K562 (cell line): ENCODE measurements at places on chromosomes 16 and 17. TPM values are rescaled to one million over a fixed set of nuclear protein-coding genes. Genes with fewer than 3 reads are reported as not detected.
A peak's percentile ranks its signal among the peaks of the same experiment; 100 is the strongest.

- no peak for DNase-seq
- no peak overlapping the region for H3K4me3 ChIP-seq
- H3K36me3 ChIP-seq, result peaks cover 96% of the 10 kb centered on the region; the same call in 2 of the 3 replicates
- no peak overlapping the region for H3K27ac ChIP-seq
- peaks cover 92% of the 10 kb centered on the region for H3K4me1 ChIP-seq
Observed at GRCh38 chr17:17815062-17815406, 21.8 kb downstream of the SREBF1 start.

GRCh38 chr16:4648917-4649316, 24.3 kb downstream of the MGRN1 start:
- H3K4me3 ChIP-seq, result no peak overlapping the region
- H3K27me3 ChIP-seq, result no peaks in the 10 kb centered on the region
- no peak for DNase-seq
- peaks cover 39% of the 10 kb centered on the region; the same call in 1 of the 3 replicates for H3K36me3 ChIP-seq

DNA sequence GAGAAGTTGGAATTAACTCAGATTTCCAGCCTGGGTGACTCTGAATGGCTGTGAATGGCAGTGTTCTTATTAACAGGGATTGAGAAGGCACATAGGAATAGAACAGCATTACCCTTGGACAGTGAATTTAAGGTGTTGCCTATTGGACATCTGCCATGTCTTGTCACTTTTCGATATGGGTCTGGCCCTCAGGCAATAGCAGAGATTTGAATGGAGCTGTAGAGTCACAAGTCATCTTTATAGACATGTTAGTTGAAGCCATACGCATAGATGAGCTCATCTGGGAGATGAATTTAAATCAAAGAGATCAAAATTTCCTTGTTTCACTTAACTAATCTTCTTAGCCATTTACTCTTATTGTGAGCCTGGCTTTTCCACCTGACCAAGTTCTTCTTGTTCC, 14.9 kb upstream of the DHRS11 start:
- DNase-seq, result no peak
- H3K27me3 ChIP-seq, result no peaks in the 10 kb centered on the region
- no peak overlapping the region for H3K27ac ChIP-seq
- peaks cover 79% of the 10 kb centered on the region for H3K36me3 ChIP-seq
- no peak overlapping the region for H3K4me3 ChIP-seq
- H3K4me1 ChIP-seq, result peaks cover 6% of the 10 kb centered on the region

The ASB16 gene
- not detected in 2 replicates for total RNA-seq

DNA sequence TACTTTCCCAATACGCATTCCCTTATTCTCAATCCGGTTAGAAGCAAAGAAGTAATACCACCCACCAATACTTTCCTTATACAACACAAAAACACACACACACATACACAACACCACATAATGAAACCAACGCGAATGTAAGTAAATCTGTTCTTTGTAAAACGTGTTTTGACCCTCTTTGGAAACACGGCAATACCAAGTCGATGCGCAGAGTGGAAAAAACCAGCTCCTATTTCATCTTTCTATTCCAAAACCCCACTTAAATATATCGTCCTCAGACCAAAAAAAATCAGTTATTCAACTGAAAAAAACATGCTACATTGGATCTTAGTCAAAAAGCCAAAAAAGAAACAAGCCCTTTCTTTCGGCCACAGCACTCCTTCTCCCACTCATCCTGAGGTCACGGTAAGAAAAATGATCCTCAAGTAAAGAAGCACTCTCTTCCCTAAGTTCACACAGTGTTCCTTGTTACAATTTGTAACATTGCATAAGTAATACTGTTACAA, 31.0 kb upstream of the ARL4D start:
- H3K4me1 ChIP-seq, result peaks cover 20% of the 10 kb centered on the region
- H3K36me3 ChIP-seq, result no peaks in the 10 kb centered on the region
- no peak for DNase-seq
- peak overlapping the region; percentile 88 for H3K27ac ChIP-seq

DNA sequence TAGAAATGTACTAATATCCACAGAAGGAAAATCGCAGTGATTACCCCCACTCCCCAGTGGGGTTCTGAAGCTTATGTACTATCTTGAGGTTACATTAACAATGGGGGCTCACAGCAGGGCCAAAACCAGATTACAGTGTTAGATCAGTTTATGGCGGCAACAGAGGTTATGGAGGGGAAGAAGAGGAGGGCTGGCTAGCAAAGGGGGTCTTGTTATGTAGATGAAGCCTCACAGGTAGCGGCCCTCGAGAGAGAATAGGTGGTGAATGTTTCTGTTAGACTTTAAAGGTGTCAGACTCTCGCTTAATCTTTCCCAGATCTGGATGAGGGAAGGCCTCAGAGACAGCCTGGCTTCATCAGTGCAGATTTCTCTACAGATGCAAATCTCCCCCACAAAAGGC, 22.2 kb downstream of the RNF112 start:
- no peak overlapping the region for H3K27ac ChIP-seq
- DNase-seq, result no peak
- H3K27me3 ChIP-seq, result no peaks in the 10 kb centered on the region
- no peaks in the 10 kb centered on the region; the same call in 1 of the 2 replicates for H3K4me1 ChIP-seq
- H3K36me3 ChIP-seq, result no peaks in the 10 kb centered on the region
- no peak overlapping the region for H3K4me3 ChIP-seq

- H3K27ac ChIP-seq, result no peak within 1 kb of the TSS
- H3K4me1 ChIP-seq, result peaks cover 26% of the 10 kb centered on the region; the same call in 2 of the 3 replicates
- H3K4me3 ChIP-seq, result no peak within 1 kb of the TSS
- DNase-seq, result no peak
Observed at GRCh38 chr17:48530887-48531272, at the start of gene HOXB1. TSS of gene HOXB1 (minus strand) at chr17:48531011. CDS start at chr17:48530904, 107 bp downstream.

The FBXO39 gene
- not detected in 2 replicates for total RNA-seq

- no peak overlapping the region for H3K27ac ChIP-seq
- H3K4me1 ChIP-seq, result peaks cover 24% of the 10 kb centered on the region; the same call in 1 of the 2 replicates
- DNase-seq, result no peak
- H3K27me3 ChIP-seq, result peaks cover 13% of the 10 kb centered on the region; the same call in 2 of the 3 replicates
- H3K4me3 ChIP-seq, result no peak overlapping the region
Observed at GRCh38 chr16:1080801-1081733, 8.5 kb downstream of the SSTR5 start.

DNA sequence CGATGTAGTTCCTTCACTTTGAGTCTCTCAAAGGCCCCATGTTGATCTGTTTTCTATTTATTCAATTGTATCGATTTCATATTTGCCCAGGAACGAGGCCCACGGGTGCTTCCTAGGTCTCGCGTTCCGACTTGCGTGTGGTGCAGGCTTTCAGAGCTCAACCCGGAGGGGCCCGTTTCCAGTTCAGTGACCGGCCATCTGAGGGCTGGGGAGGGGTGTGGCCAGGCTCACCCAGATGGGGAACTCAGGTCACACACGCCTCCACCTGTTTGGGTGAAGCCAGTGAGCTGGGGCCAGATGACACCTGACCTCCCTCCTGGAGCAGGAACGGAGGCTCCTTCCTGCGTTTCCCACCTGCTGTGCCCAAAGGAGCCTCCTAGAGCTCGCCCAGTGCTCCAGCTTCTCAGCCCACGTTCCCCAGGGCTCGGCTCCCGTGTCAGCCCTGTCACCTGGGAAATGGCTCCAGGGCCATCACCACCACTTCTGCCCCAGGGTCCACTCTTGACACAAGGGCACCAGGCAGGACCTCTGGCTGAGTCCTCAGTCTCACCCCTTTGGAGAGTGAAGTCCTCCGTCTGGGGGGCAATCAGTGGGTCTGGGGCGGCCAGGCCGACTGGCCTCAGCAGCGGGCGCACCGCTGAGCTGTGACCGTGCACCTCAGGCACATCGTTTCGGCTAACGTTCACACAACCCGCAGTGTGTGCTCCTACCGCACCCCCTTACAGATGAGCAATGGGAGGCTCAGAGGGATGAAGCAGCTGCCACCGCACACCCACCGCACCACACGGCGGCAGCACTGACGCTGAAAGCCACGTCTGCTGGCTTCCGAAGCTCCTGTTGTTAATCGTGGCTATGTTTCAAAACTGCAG, 18.0 kb downstream of the FOXF1 start:
- peaks cover 13% of the 10 kb centered on the region; the same call in 2 of the 3 replicates for H3K27me3 ChIP-seq
- H3K4me3 ChIP-seq, result no peak overlapping the region
- no peaks in the 10 kb centered on the region for H3K36me3 ChIP-seq
- DNase-seq, result no peak
- peaks cover 6% of the 10 kb centered on the region; the same call in 1 of the 2 replicates for H3K4me1 ChIP-seq

The PIMREG gene
- 13.4 and 16.0 TPM in 2 replicates for total RNA-seq

GRCh38 chr16:84839054-84839453, 19.3 kb downstream of the CRISPLD2 start:
- H3K36me3 ChIP-seq, result no peaks in the 10 kb centered on the region
- no peak overlapping the region for H3K4me3 ChIP-seq
- H3K27ac ChIP-seq, result no peak overlapping the region
- H3K27me3 ChIP-seq, result peaks cover 96% of the 10 kb centered on the region
- DNase-seq, result no peak

The CCL15 gene
- not detected in 2 replicates for total RNA-seq

DNA sequence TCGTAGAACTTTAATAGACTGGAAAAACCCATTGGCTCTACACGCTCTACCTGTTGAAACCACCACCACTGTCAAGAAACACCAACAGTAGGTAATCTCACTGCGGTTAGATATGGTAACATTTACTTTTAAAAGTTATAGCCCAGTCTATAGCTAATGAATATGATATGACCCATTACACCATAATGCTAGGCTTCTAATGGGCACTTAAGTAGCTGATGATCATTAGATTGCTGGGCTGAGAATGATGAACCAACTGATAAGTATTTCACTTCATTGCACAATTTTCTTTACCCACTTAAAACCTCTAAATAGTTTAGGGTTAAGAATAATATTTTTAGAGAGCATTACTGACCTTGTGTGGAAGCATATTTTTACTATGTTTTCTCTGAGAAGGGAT, 788.9 kb upstream of the CA10 start:
- H3K36me3 ChIP-seq, result no peaks in the 10 kb centered on the region
- no peaks in the 10 kb centered on the region for H3K27me3 ChIP-seq
- DNase-seq, result no peak
- H3K4me3 ChIP-seq, result no peak overlapping the region

- no peaks in the 10 kb centered on the region; the same call in 2 of the 3 replicates for H3K36me3 ChIP-seq
- H3K4me3 ChIP-seq, result no peak overlapping the region
- DNase-seq, result no peak
- H3K4me1 ChIP-seq, result peaks cover 38% of the 10 kb centered on the region
Observed at GRCh38 chr17:47200325-47200664, 8.9 kb upstream of the MYL4 start.

GRCh38 chr17:17188586-17188985, 17.5 kb downstream of the PLD6 start:
- H3K4me3 ChIP-seq, result no peak overlapping the region
- no peaks in the 10 kb centered on the region for H3K27me3 ChIP-seq
- peaks cover 7% of the 10 kb centered on the region; the same call in 1 of the 3 replicates for H3K36me3 ChIP-seq
- no peak overlapping the region for H3K27ac ChIP-seq
- DNase-seq, result no peak

DNA sequence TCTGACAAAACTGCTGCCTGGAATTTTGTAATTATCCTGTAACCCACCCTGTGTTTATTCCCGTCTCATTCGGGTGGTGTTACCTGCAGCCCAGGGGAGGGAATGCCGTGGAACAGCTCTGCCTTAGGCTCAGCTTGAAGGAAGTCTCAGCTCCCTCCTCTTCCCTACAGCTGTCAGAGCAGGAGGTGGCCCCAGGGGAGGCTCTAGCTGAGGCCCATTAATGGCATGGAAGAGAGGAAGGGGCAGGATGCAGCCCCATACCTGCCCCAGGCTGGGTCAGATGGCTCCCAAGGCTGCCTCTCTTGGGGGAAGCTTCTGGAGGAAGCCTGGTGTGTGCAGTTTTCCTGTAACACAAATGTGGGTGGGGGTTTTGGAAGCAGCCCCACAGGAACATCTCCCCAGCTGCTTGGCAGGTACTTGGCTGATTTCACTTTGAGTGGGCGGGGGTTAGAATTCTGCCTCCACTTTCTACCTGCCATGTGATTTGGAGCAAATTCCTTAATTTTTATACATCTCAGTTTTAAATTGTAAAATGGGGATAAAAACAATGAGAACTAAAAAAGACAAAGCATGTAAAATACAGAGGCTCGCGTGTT, 103.9 kb downstream of the MGAT5B start:
- H3K36me3 ChIP-seq, result no peaks in the 10 kb centered on the region
- peaks cover 40% of the 10 kb centered on the region for H3K27me3 ChIP-seq
- H3K4me1 ChIP-seq, result no peaks in the 10 kb centered on the region

The SCN4A gene
- 1.1 and 1.4 TPM in 2 replicates for total RNA-seq

GRCh38 chr17:57317079-57317478, 60.8 kb downstream of the MSI2 start:
- no peak overlapping the region for H3K4me3 ChIP-seq
- H3K27me3 ChIP-seq, result no peaks in the 10 kb centered on the region
- no peak overlapping the region for H3K27ac ChIP-seq
- no peak for DNase-seq
